Mucosa of descending colon (tissue), 3 donors: ENCODE measurements at places on chromosomes 12 and 14.

DNA sequence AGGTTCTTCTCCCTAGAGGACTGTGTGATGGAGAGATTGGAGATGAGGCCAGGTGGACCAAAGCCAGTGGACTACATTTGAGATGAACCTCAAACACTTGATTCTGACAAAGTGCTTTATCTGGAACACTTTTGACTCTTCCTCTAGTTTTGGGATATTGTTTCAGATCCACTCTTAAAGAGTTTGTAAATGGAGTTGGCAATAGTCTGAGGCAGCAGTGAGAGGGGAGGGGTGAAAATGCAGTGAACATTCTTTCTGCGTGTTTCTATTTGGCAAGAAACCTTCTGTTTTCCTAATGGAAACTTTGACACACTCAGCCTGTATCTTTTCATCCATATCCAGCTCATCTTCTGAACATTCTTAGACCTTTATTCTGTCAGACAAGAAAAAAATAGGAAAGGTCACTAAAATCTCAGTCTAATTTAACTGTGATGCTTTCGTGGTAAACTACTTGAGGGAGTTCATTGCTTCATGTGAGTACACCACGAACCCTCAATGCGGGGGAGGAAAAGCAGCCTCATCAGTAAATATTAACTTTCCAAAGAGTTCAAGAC, 57.4 kb upstream of the KCNJ8 start:
- no peak for DNase-seq

- no peak for DNase-seq
Measured at GRCh38 chr12:16482726-16483125, 123.2 kb downstream of the LMO3 start.

DNA sequence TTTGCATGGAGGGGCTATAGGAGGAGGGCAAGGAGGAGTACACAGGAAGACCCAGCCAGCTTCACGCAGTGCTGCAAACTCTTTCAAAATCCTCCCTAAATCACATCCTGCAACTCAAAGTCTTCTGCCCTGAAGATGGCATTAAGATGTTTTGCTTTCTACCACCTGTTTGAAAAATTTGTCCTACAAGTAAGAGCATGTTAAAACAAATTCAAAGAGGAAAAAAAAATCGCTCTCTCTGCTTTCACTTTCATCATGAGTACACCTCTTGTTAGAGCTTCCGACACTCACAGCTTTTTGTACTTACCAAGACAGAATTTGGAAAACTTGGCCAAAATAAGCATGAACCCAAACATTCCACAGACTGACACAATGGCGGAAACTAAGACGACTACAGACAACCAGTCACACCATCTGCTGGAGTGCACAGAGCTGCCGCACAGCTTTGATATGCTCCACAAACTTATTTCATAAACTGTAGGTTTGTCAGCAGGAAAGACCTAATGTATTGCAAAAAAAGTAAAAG, 21.3 kb downstream of the GCH1 start:
- peak; percentile 41 for DNase-seq

DNA sequence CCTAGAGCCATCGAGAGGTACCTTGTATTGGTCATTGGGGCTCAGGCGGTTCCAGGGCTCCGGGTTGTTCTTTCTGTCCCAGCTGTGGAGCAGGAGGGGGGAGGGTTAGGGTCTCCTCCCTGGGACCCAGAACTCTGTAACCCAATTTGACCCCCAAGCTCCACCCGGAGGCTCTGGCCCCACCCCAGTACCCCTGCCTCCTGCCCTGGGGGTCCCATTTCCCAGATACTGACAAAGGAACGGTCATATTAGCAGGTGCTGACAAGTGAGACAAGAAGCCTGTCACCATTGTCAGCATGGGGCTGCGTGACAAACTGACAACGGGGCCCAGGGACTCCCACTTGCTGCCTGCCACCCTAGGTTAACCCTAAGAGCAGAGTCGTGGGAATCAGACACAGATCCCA, 6.2 kb downstream of the SHMT2 start:
- no peak for DNase-seq

DNA sequence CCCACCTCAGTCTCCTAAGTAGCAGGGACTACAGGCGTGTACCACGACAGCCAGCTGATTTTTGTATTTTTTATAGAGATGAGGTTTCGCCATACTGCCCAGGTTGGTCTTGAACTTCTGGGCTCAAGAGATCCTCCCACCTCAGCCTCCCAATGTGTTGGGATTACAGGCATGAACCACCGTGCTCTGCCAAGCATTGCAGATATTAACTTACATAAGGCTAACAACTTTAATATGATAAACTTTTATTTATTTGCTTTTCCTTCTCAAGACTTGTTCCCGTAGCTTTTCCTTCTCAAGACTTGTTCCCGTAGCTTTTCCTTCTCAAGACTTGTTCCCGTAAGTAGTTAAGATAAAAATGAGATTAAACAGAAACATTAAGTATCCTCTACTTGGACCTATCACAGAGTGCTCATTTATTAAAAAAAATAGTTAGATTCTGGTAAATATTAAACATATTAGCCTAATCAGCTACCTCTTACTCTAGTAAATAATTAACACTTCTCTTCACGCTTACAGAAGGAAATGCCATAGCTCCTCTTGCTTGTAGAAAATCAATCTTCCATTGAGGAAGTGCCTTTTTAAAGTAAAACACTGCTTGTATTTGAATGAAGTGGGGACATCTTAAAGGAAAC, 157.7 kb upstream of the KITLG start:
- no peak for DNase-seq

- no peak for DNase-seq
Measured at GRCh38 chr12:75048767-75049166, 160.9 kb downstream of the KCNC2 start.

GRCh38 chr12:117450209-117450608, 88.8 kb upstream of the NOS1 start:
- no peak for DNase-seq

DNA sequence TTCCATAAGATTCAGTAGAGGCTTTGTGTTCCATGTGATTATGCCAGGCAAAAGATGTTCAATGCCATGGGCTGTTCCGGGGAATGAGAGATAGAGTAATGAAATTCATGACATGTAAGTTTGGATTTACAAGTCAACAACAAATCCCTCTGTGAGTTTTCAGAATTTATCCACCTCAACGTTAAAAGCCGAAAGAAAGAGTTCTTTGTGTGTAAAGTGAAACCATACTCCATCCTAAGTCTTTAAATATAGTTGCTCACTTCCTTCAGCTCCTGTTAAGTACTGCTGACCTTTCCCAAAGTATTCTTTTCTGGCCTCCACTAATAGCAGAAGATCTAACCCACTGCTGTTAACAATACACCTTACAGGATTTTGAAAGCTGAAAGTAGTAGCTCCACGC, 190.0 kb downstream of the TMX1 start:
- DNase-seq, result no peak

DNA sequence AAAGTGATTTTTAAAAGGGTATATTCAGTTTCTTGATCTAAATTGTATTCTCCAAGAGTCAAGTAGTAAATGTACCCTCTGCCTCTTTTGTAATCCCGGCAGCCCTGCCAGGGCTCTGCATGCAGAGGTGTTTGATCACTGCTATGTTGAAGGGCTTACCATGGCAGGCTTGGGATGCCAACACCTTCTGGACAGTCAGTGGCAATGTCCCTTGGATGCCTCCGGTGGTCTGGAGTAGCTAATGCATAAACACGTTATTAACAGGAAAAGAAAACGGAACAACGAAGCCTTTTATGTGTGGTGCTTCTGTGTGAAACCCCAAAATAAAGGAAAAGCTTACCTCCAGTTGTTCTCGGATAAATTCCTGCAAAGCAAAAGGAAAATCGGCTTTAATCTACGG, 19.9 kb downstream of the EIF2B2 start:
- no peak for DNase-seq

- no peak for DNase-seq
Measured at GRCh38 chr14:30159374-30159773, 231.7 kb upstream of the PRKD1 start.

GRCh38 chr12:113346353-113346752, 11.4 kb upstream of the SLC8B1 start:
- no peak for DNase-seq

- peak; percentile 91 for DNase-seq
Measured at GRCh38 chr14:88270776-88271175, 52.3 kb downstream of the KCNK10 start.

GRCh38 chr14:103220134-103220981, 97.1 kb downstream of the TNFAIP2 start:
- no peak for DNase-seq

- DNase-seq, result no peak
Measured at GRCh38 chr14:24840204-24840893, 206.4 kb upstream of the GZMB start.

GRCh38 chr14:74593241-74593953, 18.6 kb downstream of the LTBP2 start:
- no peak for DNase-seq

- DNase-seq, result no peak
Measured at GRCh38 chr14:100736269-100737180, 9.8 kb downstream of the DLK1 start.

DNA sequence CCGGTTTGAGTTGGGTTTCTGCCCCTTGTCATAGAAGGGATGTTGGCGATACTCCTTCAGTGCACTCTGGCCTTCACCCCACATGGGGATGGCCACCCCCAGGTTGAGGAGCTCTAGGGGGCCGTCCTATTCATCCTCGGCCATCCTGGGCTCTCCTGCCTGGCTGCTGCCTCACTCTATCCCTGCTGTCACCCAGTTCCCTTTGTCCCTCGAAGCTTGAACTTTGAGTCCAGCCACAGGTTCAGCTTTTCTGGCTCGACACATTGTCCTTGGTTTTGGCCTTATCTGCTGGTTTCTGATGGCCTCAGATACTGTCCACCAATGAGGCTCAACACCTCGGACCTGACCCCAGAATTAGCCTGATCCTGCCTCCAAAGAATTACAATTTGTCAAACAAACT, 58.6 kb downstream of the C14orf132 start:
- DNase-seq, result no peak

GRCh38 chr12:132040906-132041606, 91.3 kb downstream of the EP400 start:
- DNase-seq, result no peak

GRCh38 chr12:85179680-85180270, 100.2 kb upstream of the ALX1 start:
- no peak for DNase-seq

DNA sequence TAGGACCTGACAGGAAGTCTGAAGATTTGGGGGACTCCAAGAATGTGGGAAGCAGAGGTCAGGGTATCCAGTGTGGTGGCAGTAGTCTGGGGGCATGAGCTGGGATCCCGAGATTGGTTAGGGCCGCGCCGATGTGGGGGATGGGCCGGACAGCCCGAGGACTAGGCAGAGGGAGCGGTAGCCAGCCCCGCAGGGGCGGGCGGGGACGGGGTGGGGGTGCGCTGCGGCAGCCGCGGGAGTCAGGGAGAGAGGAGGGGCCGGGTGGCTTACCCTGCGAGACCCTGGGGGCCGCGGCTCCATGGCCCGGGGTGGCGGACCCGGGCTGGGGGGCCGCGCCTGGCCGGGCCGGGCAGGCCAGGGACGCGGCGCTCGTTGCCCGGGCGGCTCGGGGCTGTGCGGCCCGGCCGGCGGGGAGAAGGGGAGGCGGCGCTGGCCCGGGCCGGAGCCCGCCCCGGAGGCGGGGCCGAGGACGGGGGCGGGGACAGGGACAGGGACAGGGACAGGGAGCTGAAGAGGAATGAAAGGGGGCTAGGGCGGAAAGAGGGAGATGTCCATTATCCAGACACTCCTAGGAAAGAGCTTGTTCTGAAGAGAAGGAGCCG, 5.6 kb downstream of the ZNF385A start:
- peak; percentile 83 for DNase-seq

GRCh38 chr12:81261508-81262207, 183.8 kb downstream of the ACSS3 start:
- DNase-seq, result no peak

- no peak for DNase-seq
Measured at GRCh38 chr12:120474616-120474960, 5.0 kb upstream of the SRSF9 start.

- no peak for DNase-seq
Measured at GRCh38 chr12:13193505-13194231, 2.9 kb upstream of the EMP1 start.

DNA sequence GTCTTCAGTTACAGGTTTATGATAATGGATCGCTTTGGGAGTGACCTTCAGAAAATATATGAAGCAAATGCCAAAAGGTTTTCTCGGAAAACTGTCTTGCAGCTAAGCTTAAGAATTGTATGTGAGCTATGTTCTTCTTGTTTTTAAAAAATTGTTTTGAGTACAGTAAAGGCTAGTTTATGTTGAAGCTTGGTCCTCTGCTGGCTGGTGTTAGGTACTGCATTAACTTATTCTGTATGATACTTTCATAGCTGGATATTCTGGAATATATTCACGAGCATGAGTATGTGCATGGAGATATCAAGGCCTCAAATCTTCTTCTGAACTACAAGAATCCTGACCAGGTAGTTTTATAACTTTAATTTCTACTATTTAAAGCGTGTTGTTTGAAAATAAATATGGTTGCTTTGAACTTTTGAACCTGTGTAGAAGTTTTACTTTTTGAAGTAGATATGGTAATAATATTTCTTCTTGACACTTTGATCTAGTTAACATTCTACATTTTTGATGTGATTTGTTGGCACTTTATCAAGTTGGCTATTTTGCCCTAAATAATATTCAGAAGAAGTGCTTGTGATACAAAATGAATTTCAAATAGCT, 55.7 kb downstream of the VRK1 start:
- DNase-seq, result no peak

- no peak for DNase-seq
Measured at GRCh38 chr12:2844786-2845185, 10.0 kb upstream of the NRIP2 start.

- no peak for DNase-seq
Measured at GRCh38 chr14:65263177-65263788, 149.2 kb upstream of the FUT8 start.

DNA sequence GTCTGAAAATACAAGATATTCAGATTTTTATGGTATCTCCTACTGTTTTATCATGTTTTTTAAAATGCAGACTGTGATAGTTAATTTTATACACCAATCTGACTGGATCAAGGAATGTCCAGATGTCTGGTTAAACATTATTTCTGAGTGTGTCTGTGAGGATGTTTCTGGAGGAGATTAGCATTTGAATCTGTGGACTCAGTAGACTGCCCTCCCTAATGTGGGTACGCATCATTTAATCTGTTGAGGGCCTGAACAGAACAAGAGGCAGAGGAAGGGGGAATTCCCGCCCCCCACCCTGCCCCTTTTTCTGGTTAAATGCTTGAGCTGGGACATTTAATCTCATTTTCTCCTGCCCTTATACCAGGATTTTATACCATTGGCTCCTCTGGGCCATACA, 72.1 kb downstream of the AVPR1A start:
- DNase-seq, result no peak

DNA sequence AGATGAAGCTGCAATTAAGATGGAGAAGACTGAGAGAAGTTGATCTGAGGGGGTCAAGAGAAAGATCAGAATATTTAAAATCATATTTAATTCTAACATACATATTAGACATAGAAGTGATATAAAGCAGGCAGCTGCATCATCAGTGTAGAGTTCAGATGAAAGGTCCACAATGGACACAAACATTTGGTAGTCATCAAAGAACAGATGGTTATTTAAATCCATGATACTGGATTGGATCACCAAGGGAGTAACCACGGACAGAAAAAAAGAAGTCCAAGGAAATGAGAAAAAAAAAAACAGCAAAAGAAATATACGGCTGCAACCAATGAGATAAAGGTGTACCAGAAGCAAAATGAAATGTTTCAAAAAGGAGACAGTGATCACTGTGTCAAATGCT, 20.1 kb downstream of the NOVA1 start:
- DNase-seq, result no peak
